HEK293T (cell line): ENCODE measurements at places on chromosomes 2 and 18.
A peak's percentile ranks its signal among the peaks of the same experiment; 100 is the strongest.

GRCh38 chr2:105746177-105747080 lies 1.7 kb downstream of the NCK2 start:
- no peak for DNase-seq

DNA sequence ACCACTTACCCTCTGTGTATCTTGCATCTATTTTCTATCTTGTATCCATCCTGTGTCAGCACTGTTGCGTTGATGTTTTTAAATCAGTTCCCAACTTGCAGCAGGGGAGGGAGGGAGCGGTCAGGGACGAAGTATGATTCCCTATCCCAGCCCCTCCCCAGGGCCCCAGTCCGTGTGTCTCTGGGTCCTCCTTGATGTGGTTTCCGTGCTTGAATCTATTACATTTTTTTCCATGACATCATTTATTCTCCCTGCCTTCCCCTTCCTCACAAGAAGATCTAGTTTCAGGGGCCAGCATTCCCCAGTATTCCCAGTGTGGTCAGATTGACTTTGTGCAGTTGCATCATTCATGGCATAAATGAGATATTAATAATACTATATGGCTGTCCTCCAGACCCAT lies 479.3 kb downstream of the PTPRM start:
- DNase-seq: no peak

- no peak for DNase-seq
Observed at GRCh38 chr2:33107690-33108482, 161.1 kb downstream of the LTBP1 start.

GRCh38 chr18:70029163-70029562 lies 81.5 kb upstream of the CD226 start:
- no peak for DNase-seq

GRCh38 chr18:74818516-74819175 lies 221.0 kb downstream of the ZNF407 start:
- DNase-seq: no peak

- no peak for DNase-seq
Observed at GRCh38 chr2:143787674-143788073, 658.5 kb downstream of the ARHGAP15 start.

- no peak for DNase-seq
Observed at GRCh38 chr18:21100146-21100545, 11.5 kb downstream of the ROCK1 start.

DNA sequence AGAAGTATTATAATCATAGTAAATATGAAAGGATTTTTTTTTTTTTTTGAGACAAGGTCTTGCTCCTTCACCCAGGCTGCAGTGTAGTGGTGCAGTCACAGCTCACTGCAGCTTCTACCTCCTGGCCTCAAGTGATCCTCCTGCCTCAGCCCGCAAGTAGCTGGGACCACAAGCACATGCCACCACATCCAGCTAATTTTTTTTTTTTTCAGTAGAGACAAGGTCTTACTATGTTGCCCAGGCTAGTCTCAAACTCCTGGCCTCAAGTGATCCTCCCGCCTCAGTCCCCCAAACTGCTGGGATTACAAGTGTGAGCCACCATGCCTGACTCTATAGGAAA lies 301.6 kb upstream of the STON1 start:
- no peak for DNase-seq

DNA sequence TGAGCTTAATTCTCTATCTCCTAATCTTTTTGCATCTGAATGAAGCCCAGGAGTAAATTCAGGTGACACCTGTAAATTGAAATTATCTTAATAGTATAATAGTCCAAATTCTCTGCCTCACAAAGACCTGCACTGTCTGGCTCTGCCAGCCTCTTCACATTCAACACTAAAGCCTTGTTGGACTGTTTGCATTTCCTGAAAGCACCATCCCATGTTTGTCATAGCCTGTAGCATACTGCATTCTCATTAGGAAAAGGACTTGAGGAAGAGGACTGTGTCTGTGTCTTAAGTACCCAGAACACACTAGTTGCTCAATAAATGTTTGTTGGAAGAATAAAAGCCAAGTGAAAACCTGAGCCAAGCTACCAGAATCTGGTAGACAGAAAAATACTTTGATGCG lies 42.9 kb upstream of the GRHL1 start:
- DNase-seq: no peak

DNA sequence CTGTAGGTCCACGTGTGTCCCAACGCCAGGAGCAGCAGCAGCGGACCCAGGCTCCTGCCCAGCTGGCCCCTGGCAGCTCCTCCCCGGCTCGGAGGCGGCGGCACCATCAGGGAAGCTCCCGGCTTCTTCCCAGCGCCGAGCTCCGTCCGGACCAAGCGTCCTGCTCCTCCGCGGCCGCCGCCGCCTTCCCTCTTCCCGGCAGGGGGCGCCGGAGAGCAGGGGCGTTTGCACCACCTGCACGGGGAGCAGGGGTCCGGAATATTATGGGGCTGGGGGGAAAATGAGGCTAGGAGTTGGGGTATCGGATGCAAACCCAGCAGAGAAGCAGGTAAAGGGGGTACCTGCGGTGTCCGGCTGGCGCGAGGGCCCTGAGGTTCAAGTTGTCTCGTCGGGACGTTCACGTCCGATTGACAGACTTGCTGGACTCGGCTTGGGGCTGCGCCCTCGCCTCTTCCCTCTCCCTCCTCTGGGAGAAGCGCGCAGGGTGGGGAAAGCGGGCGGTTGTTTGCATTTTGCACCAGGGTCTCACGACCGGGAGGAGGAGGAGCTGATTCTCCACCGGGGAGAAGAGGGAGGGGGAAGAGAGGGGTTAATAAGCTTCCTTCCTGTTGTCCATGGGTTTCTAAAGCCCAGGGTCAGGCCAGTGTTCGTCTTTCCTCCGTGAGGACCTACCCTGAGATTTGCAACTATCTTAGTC lies at the start of gene CCBE1:
Gene CCBE1, minus strand, starts transcription at position 188 of the 697 bp plus-strand sequence.
- peak; percentile 70 for DNase-seq

DNA sequence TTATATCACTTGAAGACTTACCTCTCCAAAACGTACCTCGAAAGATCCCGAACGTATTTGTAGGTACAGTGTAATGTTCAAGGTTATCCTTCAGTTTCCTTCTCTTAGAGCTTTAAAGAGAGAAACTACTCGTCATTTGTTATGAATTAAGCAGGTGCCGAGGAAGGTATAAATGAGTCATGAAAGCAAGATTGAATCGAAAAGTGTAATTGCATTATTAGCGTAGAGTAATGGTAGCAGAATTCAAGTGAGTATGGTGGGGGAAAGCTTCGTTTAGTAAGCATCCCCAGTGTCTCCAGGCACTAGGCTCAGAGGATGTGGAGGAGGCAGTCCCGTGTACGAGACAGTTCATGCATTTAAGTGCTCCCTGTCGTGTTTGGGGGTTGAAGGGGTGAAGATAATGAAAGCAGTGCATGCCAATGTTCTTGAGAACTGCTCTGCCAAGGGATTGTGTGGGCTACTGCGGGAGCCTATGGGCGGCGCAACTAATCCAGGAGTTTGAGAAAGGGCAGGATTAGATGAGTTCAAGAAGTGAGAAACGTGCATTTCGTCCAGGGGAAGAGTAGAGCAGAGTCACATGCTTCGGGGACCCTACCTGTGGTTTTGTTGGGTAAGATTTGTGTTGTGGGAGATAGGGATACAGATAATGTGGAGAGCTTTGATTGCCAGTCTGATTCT lies 858 bp downstream of the POLR1B start:
- DNase-seq: peak; percentile 16

DNA sequence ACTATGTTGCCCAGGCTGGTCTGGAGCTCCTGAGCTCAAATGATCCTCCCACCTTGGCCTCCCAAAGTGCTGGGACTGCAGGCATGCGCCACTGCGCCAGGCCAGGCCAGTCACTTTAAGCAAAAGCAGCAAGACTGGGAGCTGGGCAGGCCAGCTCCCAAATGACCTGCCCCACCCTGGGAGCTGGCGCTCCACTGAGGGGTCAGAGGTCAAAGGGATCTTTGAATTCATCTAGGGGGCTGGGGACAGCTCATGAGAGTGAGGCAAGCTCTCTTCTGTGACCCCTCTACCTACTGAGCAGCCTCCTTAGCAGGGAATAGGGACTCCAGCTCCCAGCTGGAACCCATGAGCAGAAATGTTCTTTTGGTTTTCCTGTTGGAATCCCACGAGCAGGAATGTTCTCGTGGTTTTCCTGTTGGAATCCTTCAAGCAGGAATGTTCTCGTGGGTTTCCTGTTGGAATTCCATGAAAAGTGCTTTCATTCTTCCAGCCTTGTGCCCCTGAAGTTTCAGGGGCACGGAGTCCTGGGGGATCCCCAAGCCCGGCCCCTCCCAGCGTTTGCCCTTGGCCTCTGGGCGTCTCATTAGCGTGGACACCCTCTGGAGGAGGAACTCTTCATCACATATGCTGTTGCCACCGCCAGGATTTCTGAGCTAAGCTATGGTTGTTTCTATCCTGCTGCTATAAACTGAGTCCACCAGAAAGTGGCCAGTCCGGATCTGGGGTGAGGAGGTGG lies 162.0 kb upstream of the HAAO start:
- DNase-seq: no peak

GRCh38 chr2:180747728-180748127 lies 232.7 kb upstream of the UBE2E3 start:
- no peak for DNase-seq

DNA sequence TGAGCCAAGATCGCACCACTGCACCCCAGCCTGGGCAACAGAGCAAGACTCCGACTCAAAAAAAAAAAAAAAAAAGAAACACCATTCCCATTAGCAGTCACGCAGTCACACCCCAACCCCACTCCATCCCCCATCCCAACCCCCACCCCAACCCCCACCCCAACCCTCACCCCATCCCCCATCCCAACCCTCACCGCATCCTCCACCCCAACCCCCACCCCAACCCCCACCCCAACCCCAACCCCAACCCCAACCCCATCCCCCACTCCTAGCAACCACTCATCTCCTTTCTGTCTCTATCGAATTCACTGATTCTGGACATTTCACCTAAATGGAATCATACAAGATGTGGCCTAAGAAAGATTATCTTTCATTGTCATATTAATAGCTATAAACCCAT lies 25.9 kb upstream of the ATP9B start:
- DNase-seq: no peak

DNA sequence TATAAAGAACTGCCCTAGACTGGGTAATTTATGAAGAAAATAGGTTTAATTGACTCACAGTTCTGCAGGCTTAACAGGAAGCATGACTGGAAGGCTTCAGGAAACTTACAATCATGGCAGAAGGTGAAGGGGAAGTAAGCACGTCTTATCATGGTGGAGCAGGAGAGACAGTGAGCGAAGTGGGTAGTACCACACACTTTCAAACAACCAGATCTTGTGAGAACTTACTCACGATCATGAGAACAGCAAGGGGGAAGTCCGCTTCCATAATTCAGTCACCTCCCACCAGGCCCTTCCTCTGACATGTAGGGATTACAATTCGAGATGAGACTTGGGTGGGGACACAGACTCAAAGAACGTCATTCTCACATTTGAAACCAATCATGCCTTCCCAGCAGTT lies 260.1 kb upstream of the FAM98A start:
- DNase-seq: no peak

DNA sequence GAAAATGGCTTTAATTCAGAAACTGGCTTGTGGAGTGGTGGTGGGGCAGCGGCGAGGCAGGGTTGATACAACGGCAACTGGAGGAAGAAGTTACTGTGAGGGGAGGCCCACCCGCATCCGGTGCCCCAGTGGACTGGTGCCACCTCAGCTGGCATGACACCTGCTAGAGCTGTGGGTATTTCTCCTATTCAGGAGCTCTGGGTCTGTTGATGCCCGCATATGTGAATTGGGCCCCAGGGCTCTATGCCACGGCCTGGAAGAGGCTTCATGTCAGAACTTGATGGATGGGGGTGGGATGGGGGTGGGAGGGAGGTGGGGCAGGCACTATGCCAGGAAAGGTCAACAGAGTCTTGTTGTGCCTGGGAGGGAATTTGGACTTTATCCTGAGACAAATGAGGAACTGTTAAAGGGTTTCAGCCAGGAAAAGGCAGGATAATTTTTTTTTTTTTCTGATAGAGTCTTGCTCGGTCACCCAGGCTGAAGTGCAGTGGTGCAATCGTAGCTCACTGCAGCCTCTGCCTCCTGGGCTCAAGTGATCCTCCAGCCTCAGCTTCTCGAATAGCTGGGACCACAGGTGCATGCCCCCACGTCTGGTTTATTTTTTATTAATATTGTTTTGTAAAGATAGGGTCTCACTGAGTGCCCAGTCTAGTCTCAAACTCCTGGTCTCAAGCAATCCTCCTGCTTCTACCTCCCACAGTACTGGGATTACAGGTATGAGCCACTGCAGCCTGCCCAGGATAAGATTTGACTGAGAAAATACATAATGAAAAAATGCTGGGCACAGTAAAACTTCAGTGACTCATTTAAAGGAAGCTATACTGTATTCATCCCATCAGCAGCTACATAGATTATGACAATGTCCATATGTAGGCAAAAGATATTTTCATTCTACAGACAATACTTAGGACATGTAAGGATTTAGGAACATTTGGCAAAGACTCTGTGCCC lies 52.6 kb downstream of the SH2D6 start:
- no peak for DNase-seq

DNA sequence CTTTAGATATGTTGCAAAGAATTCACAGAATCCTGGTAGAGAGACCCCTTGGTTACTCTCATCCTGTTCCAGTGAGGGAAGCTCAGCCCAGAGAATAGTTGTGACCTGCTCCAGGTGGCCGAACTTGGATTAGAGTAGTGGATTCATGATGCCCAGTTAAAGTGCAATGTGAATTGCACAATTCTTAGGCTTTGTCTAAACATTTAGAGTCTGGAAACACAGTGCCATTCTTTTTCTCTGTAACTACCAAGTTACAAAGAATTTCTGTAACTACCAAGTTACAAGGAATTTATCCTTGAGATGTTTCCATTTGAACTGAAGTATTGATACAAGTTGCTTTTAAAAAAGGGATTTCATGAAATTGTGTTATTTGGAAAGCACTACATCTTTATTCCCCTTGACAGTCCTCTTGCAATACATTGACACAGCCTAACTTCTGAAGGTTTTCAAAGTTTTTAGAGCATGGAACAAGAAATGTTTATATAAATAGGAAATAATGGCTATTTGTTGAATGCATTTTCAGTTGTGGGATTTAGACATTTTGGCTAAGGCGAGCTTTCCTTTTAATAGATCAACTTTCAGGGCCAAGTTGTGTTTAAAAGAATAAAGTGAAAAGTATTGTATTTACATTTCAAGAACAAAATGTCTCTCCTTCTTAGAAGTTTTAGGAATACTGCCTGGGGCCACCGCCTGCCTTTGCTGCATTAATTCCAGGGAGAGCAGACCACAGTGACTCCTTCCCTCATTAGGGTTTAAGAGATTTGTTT lies 315.0 kb downstream of the LPIN1 start:
- DNase-seq: no peak

GRCh38 chr2:127669056-127669455 lies 6.3 kb downstream of the LIMS2 start:
- no peak for DNase-seq

DNA sequence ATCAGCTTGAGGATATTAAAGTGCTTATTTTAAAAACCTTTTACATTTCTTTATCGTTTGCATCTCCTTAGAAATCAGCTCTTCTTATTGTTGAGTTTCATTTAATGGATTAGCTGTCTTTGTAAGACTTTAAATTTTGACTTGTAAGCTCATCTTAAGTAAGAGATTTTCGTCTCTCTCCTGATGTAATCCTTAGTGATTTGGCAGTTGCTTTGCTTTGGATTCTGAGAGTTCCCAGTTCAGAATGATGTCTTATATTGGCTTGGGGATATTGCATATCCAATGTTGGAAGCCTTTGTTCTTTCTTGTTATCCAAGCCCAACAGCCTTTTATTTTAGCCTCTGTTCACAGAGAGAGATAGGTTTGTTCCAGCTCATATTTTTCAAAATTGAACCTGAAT lies 212.1 kb downstream of the ARL6IP6 start:
- DNase-seq: no peak
